ENCODE measurements at places on chromosomes 3 and 15. TPM values are rescaled to one million over a fixed set of nuclear protein-coding genes. Genes with fewer than 3 reads are reported as not detected.

DNA sequence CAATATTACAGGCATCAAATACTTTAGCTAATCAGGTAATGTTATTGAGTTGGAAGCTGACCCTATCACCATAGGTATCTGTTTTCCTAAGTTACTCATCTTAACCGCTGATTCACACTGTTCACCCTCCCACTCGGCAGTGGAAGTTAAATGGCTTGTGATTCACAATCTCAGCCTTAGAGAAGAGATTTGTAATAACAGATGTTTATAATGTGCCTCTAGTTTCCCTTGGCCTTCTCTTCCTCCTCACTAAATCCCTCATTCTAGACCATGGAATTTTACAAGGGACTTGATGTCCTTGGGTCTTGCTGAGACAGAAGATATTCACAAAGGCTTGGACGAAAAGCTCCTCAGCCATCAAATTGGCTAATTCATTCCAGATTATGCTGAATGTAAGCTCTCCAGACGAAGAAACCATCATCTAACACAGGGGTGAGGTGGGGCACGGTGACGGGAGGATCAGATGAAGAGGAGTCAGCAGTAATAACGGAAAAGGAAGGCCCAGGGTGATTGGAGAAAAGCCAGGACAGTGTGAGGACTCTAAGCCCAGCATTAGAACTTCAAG, 931.7 kb downstream of the MCTP2 start:
- no peak for DNase-seq

DNA sequence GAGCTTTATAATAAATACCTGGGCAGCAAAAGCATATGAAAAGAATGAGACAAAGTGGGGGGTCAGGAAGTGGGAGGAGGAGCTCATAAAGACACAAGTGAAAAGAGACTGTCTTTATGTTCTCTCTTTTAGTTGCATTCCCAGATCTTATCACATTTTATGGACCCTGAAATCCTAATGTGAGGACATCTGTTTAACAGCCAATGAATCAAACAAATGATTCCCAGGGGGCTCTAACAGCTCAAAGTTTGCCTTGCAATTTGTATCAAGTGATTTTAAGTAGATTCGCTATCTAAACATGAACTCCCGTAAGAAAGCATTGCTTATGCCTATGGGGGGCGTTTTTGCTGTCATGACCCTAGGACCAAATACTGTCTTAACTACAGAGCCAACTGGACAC, 332.3 kb upstream of the CNTN4 start:
- no peak for DNase-seq

- no peak for DNase-seq
Observed at GRCh38 chr3:84125201-84125721, 833.5 kb upstream of the CADM2 start.

GRCh38 chr15:59751552-59752413, 62.7 kb upstream of the BNIP2 start:
- DNase-seq: no peak

DNA sequence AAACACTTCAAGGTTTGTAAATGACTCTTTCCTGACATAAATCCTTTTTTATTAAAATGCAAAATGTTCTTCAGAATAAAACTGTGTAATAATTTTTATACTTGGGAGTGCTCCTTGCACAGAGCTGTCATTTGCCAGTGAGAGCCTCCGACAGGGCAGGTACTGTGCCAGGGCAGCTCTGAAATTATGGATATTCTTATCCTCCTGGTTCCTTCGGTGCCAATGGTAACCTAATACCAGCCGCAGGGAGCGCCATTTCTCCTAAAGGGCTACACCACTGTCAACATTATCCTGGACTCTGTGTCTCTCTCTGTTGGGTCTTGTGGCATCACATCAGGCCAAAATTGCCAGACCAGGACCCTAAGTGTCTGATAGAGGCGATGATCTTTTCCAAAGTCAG, 33.0 kb downstream of the CHDH start:
- DNase-seq: peak; percentile 43

DNA sequence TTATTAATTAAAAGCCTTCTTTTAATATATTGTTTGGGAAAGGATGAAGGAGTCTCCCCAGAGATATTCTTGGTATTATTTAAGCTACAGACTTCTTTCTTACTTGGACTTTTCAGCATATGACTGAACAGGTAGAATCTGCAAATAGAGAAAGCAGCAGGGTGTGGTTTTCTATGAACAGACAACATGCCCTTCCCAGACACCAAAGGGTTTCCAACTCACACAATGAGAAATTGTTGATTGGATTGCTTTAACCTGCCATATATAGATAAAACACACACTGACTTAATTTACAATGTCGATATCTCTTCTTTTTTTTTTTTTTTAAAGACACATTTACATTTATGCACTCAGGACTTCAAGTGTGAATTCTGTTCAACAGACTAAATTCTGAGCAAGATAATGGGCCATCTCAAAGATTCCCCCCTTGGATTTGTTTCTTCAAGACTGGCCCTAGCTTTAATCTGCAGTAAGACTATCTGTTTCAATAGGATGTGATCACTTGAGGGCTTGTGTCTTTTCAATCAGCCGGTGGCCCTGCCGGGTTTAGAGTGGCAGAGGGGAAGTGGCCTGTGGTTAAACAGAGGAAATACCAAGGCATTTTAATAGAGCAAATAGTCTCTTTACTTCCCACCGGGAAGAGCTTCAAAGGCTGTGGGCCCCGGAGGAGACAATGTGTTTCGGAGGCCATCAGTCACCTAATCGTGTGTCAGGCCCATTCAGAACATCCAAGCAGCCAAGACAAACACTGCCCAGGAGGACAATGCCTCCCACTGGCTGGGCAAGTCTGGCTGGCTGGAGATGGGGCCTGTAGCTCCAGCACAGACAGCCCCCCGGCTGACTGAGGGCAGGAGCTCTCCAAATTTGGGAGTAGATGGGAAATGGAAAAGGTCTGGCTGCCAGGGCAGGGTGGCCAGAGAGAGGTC, 6.1 kb downstream of the IL17RD start:
- no peak for DNase-seq

- DNase-seq: peak; percentile 89
Observed at GRCh38 chr3:96300743-96301142, 513.7 kb upstream of the EPHA6 start.

GRCh38 chr3:194382196-194382891, 12.8 kb upstream of the LRRC15 start:
- no peak for DNase-seq

GRCh38 chr3:142072816-142073215, 76.5 kb downstream of the TFDP2 start:
- no peak for DNase-seq

- DNase-seq: no peak
Observed at GRCh38 chr3:129387487-129387886, 40.9 kb downstream of the EFCAB12 start.

- DNase-seq: no peak
Observed at GRCh38 chr3:5613599-5613998, 426.1 kb downstream of the EDEM1 start.

- no peak for DNase-seq
Observed at GRCh38 chr15:63595065-63595464, 2.1 kb upstream of the FBXL22 start.

GRCh38 chr3:72482589-72483321, 365.5 kb downstream of the SHQ1 start:
- peak; percentile 79 for DNase-seq

- no peak for DNase-seq
Observed at GRCh38 chr15:95227235-95227634, 995.9 kb downstream of the MCTP2 start.

DNA sequence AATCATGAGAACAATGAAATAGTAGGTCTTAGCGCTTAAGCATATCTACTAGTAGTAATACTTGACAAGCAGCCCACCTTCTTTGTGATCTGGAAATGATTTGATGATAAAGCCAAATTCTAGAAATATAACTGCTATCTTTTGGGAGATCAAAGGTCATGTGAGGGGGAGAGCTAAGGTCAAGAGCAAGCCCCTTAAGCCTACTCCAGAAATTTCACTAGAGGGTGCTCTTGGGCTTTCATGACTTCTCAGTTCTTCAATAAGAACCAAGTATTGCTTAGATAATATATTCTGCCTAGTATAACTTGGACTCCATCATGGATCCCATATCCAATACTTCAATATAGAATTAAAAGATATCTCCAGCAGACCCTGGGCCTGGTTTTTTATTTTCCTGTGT, 319.6 kb downstream of the ZBTB20 start:
- no peak for DNase-seq

- no peak for DNase-seq
Observed at GRCh38 chr3:13085846-13086179, 12.6 kb upstream of the IQSEC1 start.

GRCh38 chr3:187997490-187997889, 156.5 kb upstream of the LPP start:
- no peak for DNase-seq

DNA sequence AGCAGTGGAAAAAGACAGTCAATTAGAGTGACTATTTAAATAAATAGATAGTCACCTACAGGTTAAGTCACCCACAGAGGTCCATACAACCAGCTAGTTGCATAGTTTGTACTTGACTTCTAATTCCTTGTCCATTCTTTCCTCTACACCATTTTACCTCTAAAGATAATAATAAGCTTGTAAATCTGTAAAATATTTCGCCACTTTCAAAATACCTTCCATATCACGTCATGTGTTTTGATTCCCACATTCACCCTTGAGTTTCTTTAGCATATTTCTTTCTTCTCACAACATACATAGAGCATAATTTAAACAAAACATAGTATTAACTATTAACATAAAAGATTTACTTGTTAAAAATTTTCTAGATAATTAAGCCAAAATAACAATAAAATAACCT, 689.6 kb downstream of the MECOM start:
- DNase-seq: no peak

DNA sequence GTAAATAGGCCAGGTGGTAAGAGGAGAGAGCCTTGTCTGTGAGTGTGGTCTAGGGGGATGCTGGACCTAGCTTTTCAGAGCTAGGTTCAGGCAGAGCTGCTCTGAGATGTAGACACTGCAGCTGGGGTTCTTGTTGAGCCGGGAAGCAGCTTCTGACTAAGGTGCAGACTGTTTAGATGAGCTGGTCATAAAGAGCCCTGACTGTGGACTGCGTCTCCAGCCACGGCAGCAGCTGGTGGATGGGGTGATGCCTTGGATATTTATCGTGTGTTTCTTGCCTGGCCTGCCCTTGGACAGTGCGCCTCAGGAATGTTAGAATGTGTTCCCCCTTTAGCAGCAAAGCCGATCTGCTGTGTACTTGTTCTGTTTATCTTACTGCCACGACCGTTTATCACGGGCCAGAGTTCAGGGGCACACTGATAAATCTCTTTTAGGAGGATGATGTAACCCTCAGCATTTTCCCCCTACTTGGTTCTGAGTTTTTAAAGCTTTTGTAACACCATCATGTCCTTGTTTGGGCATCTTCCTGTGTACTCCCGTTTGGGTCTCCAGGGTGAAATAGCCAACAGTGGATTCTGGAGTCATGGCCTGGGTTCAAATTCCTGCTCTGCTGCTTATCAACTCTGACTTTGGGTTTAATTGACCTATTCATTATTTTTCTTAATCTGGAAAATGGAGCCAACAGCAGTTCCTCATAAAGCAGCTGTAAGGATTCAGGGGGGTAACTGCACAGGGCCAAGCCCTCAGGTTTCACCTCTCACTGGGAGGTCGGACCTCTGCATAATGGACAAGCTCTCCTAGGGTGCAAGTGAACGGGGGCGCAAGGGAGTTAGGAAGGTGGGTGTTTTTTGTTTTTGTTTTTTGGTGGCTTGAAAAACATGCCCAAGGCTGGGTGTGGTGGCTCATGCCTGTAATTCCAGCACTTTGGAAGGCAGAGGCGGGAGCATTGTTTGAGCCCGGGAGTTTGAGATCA, 51.4 kb downstream of the FLNB start:
- peak; percentile 89 for DNase-seq

- no peak for DNase-seq
Observed at GRCh38 chr15:75673426-75674235, 25.9 kb downstream of the SNX33 start.

GRCh38 chr15:75306188-75306587, 23.6 kb downstream of the GOLGA6D start:
- DNase-seq: no peak

DNA sequence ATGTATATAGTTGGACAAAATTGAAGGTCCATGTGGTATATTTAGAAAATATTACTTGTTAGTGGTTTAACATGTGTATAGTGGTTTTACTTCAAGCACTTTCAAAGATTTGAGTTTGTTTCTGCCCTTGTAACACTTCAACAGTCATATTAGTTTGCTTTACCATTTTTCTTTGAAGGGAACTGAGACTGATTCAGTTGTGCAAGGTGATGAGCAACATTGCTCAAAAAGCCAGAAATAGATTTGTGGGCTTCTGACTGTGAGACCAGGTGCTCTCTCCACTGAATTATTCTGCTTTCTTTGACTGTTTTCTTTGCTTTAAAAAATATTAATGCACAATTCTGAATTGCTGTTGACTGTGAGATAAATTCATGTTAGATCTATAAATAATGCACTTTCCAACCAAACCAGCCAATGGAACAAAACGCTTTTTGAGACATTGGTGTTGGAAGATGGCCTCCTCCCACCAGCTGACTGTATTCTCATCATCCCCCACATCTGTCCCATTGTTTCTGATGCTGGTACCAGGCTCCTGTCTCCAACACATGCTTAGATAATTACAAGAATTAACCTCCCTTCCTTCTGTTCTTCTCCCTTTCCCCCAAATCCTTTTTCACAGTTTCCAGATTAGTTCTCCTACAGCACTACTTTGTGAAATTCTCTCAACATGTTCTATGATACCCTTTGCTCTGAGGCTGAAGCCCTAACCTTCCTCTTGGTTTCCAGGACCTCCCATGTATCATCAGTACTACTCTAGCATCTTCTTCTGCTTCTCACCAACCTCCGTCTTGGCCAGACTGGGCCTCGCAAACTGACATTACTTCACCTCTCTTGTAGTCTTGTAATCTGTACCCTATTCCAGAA, 27.9 kb downstream of the PLCL2 start:
- DNase-seq: no peak

DNA sequence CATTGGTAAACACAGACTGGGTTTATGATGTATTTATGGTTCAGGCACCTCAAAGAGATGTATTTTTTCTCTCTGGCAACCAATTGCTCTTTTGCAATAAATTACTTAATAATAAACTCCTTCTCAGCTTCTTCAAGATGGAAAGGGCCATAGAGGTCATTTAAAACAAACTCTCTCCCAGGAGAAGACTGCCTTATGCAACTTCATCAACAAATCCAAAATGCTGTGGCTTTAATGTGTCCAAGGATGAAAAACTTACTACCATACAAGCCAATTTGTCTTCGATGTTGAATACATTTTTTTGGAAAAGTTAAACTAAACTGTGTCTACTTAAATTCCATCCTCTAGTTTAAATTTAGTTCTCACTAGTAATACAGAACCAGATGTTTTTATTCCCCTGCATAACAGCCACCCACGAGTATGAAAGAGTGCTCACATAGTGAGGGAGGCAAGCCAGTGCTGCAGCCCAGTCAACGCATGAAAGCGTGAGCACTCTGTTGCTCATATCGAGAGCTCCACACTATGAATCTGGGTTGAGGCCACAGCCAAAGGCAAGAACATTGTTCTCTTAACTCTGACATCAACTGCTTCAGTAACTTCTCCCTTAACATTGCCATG, 761.3 kb upstream of the GRM7 start:
- DNase-seq: no peak

GRCh38 chr3:134040066-134040465, 10.3 kb upstream of the SLCO2A1 start:
- no peak for DNase-seq

The C15orf39 gene
- 5.8 TPM for total RNA-seq

The SEMA6D gene
- total RNA-seq: 2.7 TPM

The ARL14 gene
- not detected for total RNA-seq

The PLA2G4D gene
- not detected for total RNA-seq

The GPR15 gene
- total RNA-seq: not detected

The CEMIP gene
- 0.50 TPM for total RNA-seq

The CCR8 gene
- not detected for total RNA-seq

The ANKUB1 gene
- not detected for total RNA-seq

The COL7A1 gene
- 2.5 TPM for total RNA-seq

The IMPDH2 gene
- total RNA-seq: 38.6 TPM

The BCHE gene
- 38.3 TPM for total RNA-seq

The C15orf62 gene
- total RNA-seq: 1.0 TPM
